Fibroblast of villous mesenchyme (primary cell): ENCODE measurements at places on chromosomes 4 and X.
A peak's percentile ranks its signal among the peaks of the same experiment; 100 is the strongest.

DNA sequence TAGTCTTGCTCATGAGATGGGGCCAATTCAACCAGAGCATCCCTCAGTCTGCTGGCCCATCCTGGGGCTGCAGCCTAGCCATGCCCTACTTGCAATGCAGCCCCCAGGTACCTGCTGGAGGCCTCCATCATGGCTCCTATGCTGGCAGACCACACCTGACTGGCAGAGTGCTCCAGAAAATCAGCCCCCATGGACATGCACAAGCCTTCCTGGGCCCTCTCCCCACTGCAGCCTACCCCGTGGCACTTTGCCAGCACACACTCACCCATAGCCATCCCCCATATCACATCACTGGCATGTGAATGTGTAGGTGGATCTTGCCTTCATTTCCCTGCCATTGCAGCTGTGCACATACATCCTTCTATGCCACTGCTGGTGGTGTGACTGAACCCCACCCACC lies 381.8 kb downstream of the UBE2NL start:
- no peak for DNase-seq

GRCh38 chr4:142365391-142365790 lies 480.7 kb downstream of the INPP4B start:
- DNase-seq, result peak; percentile 33

- DNase-seq, result peak; percentile 63
Observed at GRCh38 chr4:147732518-147733235, 789 bp downstream of the ARHGAP10 start.

DNA sequence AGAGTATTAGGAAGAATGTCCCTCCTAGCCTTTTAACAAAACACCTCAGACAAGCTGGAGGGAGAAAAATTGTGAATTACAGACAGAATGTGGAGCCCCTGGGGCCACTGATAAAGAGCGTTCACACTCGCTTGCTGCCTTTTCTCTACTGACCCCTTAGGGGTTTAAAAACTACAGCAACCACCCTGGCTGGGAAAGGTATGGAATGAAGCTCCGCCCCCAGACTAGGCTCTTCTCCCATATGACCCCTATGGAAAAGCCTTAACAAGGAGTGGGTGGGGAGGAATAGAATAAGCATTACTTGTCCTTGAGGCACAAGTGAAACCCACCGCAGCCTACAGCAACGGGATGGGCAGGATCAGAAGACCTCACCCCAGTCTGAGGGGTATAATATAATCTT lies 26.3 kb downstream of the ANKRD50 start:
- DNase-seq, result no peak

DNA sequence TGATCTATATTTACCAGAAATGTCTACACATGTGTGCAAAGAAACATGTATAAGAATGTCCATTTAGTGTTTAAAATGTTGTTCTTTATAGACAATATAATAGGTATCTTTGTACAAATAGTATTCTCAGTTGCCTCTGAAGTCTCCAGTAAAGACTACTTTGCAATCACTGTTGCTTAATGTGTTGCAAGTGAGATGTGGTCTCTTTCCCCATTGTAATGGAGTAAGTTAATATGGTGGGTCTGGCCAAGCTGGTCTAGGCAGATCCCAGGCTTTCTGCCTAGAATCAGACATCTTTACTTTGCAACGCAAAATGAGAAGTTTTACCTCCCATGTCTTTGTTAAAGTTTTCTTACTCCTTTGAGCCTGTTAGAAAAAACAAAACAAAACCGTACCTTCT lies 144.8 kb downstream of the GABRA3 start:
- no peak for DNase-seq
